H1 (cell line): ENCODE measurements at places on chromosomes 6 and 20.

DNA sequence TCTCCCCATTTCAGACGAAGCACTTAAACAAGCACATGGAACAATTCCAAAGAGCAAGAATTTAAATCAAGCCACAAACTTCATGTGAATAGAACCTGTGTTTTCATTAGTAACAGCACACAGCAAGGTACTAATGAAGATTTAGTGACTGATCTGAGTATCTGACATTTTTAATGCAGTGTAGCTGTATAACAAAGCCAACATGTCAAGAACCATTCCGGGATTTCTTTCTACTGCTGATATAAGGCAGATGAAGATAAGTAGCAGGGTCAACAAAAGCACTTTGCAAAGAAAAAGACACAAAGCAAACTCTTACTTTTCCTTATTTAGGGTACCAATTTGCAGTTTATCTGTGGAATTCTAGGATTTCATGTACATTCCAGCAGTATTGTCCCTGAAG is 11.3 kb downstream of the SLC17A5 start:
- H3K27ac ChIP-seq = no peak overlapping the region
- no peaks in the 10 kb centered on the region for H3K4me1 ChIP-seq
- no peak overlapping the region for H3K4me3 ChIP-seq
- DNase-seq = no peak
- no peaks in the 10 kb centered on the region; the same call in 1 of the 2 replicates for H3K36me3 ChIP-seq
- no peaks in the 10 kb centered on the region for H3K27me3 ChIP-seq

- no peak for DNase-seq
- peaks cover 15% of the 10 kb centered on the region for H3K4me1 ChIP-seq
- no peak overlapping the region for H3K4me3 ChIP-seq
- H3K27ac ChIP-seq = no peak overlapping the region
- H3K36me3 ChIP-seq = peaks cover 3% of the 10 kb centered on the region; the same call in 1 of the 2 replicates
- H3K27me3 ChIP-seq = no peaks in the 10 kb centered on the region
Measured at GRCh38 chr20:10463622-10464021, 28.5 kb downstream of the SLX4IP start.

GRCh38 chr6:15549371-15549770 is 113.5 kb downstream of the DTNBP1 start:
- no peaks in the 10 kb centered on the region for H3K27me3 ChIP-seq
- no peak overlapping the region for H3K4me3 ChIP-seq
- no peak for DNase-seq
- no peaks in the 10 kb centered on the region for H3K36me3 ChIP-seq
- H3K4me1 ChIP-seq = peaks cover 10% of the 10 kb centered on the region

DNA sequence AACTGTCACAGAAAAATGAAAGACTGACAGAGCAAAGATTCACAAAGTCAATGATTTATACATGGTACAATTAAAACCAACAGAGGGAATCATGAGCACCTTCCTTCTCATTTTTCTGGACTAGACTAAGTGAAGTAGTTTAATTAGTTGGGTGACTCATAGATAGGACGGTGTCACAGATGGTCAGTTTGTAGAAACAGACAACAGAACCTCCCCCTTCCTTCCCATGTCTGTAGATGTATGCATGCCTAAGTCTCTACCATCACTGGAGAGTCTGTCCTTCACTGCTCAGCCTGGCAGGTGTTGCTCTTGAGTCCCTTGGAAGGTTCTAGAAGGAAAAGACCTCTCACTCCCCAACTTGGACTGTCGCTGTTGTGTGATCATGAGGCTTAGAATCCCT is 75.4 kb upstream of the EEF1E1 start:
- DNase-seq = no peak
- no peaks in the 10 kb centered on the region for H3K36me3 ChIP-seq
- H3K4me3 ChIP-seq = no peak overlapping the region
- H3K27ac ChIP-seq = no peak overlapping the region
- no peaks in the 10 kb centered on the region for H3K27me3 ChIP-seq
- H3K4me1 ChIP-seq = peaks cover 10% of the 10 kb centered on the region

DNA sequence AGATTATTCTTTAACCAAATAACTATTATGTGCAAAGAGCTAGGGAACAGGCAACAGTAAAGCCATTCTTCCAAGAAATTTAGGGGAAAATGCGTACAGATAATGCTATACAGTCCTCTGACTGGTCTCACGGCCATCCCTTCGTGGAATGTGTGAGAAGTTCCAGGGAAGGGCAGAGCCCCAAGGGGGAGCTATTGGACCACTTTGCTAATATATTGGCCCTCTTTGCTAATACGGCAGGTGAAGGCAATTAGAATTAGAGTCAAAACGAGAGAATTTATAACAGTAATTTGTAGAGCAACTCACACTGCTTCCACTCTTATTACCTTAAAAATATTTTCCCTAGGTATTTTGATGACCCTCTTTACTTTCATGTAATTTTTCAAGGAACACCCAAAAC is 140.4 kb downstream of the IMPG1 start:
- no peak overlapping the region for H3K27ac ChIP-seq
- no peaks in the 10 kb centered on the region for H3K36me3 ChIP-seq
- DNase-seq = no peak
- H3K4me1 ChIP-seq = no peaks in the 10 kb centered on the region

GRCh38 chr20:41038878-41039404 is 10.3 kb downstream of the TOP1 start:
- no peak overlapping the region for H3K4me3 ChIP-seq
- H3K36me3 ChIP-seq = no peaks in the 10 kb centered on the region
- peaks cover 10% of the 10 kb centered on the region; the same call in 1 of the 2 replicates for H3K27me3 ChIP-seq

DNA sequence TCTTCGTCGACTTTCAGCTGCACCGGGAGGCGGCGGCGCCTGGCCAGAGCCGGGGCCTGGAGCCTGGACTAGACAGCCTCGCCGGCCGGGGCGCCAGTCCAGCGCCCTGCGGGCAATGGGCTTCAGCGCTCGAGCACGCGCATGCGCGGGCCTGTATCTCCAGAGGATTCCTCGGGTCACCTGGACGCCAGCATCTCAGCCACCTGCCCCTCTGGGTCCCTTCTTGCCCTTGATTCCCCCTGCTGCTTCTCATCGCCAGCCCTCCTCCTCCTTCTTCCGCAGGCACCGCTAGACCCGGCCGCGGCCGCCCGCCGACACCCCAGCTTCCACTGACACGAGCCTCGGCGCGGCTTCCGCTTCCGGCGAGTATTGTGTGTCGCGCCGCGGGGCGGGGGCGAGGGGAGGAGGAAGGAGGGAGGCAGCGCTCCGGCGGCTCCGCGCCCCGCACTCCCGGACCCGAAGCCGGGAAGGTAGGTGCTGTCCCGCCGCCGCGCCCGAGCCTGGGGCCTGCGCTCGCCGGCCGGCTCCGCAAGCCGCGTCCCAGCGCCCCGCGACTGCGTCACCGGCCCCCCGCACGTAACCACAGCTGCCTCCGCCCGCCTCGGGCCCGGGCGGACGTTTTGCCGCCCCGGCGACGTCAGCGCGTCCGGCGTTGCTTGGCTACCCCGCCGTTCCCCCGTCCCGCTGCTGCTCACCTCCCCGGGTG is at the start of gene TRIM39:
TSS of gene TRIM39 (plus strand) at position 402 of the 706 bp plus-strand sequence. CDS start 2,391 bp downstream, outside the sequence.
- no peak for DNase-seq
- peaks cover 13% of the 10 kb centered on the region for H3K36me3 ChIP-seq
- peak within 1 kb of the TSS; percentile 94 for H3K27ac ChIP-seq
- H3K27me3 ChIP-seq = no peaks in the 10 kb centered on the region
- H3K4me1 ChIP-seq = peaks cover 14% of the 10 kb centered on the region

DNA sequence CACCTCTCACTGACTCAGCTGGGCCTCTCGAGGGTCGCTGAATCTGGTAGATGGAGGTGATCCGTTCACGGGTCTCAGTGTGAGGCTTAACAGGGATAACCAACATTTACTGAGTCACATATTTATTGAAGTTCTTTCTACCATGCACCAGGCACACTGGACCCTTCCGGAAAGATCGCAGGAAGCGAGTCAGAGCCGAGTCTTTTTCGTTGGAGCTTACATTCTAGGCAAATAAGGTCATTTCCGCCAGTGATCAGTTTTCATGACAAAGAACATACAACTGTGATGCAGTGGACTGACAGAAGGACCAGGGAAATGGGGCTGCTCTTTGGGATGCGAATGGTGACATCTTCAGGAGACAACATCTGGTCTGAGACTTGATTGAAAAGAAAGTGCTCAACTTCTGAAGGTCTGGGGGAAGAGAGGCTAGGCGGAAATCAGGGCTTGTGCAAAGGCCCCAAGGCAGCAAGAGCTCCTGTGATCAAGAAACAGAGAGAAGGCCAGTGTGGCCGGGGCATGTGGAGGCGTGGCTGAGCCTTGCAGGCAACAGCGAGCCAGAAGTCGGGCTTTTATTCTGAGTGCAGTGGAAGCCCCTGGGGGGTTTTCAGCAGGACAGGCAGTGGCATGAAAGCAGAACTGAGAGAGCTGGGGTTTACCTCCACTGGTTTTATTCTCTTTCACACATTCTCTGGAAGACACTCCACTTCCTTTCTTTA is 56.7 kb downstream of the APCDD1L start:
- DNase-seq = no peak
- H3K4me3 ChIP-seq = no peak overlapping the region
- no peaks in the 10 kb centered on the region for H3K4me1 ChIP-seq

DNA sequence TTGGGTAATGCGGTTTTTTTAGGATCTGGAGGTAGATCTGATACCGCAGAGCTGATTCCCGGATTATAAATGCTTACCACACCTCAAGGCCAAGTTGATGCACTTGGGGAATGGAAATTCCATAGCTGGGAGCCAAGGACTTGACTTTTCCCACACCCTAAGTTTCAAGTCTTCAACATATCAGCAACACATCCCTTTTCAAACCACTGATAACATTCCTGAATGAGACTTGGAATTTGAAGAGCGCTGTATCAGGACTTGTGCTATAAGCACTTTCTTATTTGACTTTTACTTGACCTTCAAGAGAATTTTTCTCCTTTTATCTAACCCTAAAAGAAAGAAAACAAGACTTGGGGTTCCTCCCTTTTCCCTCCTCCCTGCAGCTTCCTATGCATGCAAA is 90.6 kb upstream of the NAA20 start:
- H3K36me3 ChIP-seq = no peaks in the 10 kb centered on the region
- DNase-seq = no peak
- H3K27me3 ChIP-seq = no peaks in the 10 kb centered on the region; the same call in 1 of the 2 replicates
- H3K4me1 ChIP-seq = no peaks in the 10 kb centered on the region
- no peak overlapping the region for H3K4me3 ChIP-seq

DNA sequence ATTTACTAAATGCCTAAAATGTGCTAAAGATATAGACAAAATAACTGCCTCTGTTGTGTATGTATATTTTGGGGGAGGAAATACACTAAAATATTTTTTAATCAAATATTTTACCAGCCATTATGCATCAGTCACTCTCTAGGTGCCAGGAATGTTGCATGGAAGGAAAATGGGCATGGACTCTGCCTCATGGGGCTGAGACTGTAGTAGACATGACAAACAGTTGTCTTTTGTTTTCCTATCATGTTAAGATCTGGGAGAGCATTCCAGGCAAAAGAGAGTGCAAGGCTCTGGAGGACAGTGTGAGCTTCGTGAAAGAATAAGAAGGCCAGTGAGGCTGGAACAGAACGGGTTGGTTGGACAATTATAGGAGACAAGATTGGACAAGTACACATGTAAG is 26.5 kb downstream of the HLA-DOB start:
- H3K27ac ChIP-seq = no peak overlapping the region
- H3K4me1 ChIP-seq = no peaks in the 10 kb centered on the region; the same call in 1 of the 2 replicates
- DNase-seq = no peak
- no peaks in the 10 kb centered on the region for H3K27me3 ChIP-seq
- no peak overlapping the region for H3K4me3 ChIP-seq
- H3K36me3 ChIP-seq = no peaks in the 10 kb centered on the region

GRCh38 chr6:7440476-7440875 is 50.9 kb downstream of the RIOK1 start:
- DNase-seq = no peak
- H3K4me1 ChIP-seq = no peaks in the 10 kb centered on the region
- H3K27ac ChIP-seq = no peak overlapping the region
- no peaks in the 10 kb centered on the region for H3K27me3 ChIP-seq
- H3K4me3 ChIP-seq = no peak overlapping the region
- no peaks in the 10 kb centered on the region for H3K36me3 ChIP-seq

DNA sequence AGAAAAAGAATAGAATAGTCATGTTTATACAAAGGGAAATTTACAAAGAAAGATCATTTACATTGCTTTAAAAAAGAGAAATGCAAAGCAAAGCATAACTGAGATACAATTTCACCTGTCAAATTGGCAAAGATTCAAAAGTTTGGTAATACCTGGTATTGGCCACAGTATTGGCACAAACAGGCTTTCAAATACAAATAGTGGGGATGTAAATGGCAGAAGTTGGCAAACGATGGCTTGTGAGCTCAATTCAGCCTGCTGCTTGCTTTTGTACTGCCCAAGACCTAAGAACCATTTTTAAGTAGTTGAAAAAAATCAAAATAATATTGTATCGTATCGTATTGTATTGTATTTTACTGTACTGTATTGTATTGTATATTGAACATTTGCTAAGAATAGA is 194.5 kb upstream of the JAG1 start:
- H3K36me3 ChIP-seq = no peaks in the 10 kb centered on the region
- DNase-seq = no peak
- H3K27ac ChIP-seq = no peak overlapping the region
- H3K27me3 ChIP-seq = no peaks in the 10 kb centered on the region
- no peak overlapping the region for H3K4me3 ChIP-seq
- no peaks in the 10 kb centered on the region for H3K4me1 ChIP-seq

- peak; percentile 71 for DNase-seq
- peaks cover 2% of the 10 kb centered on the region; the same call in 1 of the 2 replicates for H3K4me1 ChIP-seq
- no peak overlapping the region for H3K4me3 ChIP-seq
Measured at GRCh38 chr6:157597461-157598312, 216.7 kb downstream of the ZDHHC14 start.

GRCh38 chr20:39049684-39050554 is 87.8 kb downstream of the DHX35 start:
- no peak overlapping the region for H3K27ac ChIP-seq
- no peaks in the 10 kb centered on the region for H3K36me3 ChIP-seq
- peak; percentile 59 for DNase-seq

DNA sequence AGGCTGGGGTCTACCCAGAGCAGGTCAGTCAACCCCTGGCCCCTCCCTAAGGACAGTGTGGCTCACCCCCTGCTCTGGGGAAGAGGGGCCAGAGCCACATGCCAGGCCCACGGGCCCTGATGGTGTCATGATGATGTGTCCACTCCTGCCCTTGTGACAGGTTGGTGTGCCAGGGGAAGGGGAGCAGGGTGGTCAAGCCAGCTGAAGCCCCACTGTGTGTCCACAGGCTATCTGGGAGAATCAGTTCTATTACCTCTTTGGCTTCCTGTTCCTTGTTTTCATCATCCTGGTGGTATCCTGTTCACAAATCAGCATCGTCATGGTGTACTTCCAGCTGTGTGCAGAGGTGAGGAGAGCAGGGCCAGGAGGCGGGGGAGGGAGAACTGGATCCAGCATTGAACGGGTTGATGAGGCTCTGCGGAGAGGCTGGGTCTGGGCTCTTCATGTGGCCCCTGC is 47.7 kb downstream of the PLAGL2 start:
- peaks cover 52% of the 10 kb centered on the region for H3K36me3 ChIP-seq
- H3K27me3 ChIP-seq = no peaks in the 10 kb centered on the region
- no peak overlapping the region for H3K4me3 ChIP-seq
- no peak overlapping the region for H3K27ac ChIP-seq
- no peaks in the 10 kb centered on the region for H3K4me1 ChIP-seq
